ENCODE measurements at places on chromosomes 1 and 21.
A peak's percentile ranks its signal among the peaks of the same experiment; 100 is the strongest.

DNA sequence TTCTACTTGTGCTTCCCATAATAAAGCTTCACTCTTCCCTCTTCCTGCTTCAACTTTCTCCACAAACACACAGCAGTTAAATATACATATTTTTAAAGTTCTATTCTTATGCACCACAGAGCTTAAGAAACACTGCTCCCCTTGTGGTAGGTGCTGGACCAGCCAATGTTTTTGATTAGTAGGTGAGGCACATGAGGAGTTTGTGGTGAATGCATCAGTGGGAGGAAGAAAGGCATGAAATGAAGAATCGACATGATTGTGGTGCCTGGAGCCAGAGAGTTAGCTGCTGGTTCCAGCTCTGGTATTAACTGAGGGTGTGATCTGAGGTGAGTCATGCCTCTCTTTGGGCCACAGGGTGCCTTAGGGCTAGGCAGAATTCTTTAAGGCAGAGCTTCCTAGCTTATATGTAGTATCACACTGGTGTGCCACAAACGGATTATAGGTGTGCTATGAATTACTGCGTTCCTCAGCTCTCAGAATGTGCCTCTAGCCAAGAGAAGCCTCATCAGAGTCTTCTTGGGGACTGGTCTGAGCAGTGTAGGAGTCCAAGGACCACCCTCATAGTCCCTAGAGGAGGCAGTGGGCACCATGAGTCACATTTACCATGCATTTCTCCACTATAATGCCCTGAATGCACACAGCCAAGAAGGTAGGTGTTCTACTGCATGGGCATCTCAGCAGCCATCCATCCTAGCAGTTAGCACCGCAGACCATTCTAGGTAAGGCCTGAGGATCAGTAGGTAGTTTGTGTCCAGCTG lies 97.4 kb upstream of the SGIP1 start:
- peak; percentile 65 for DNase-seq

- DNase-seq: no peak
These were observed 8.9 kb upstream of the PCBP3 start for GRCh38 chr21:45634511-45635183.

GRCh38 chr1:169528215-169529067 lies 42.7 kb upstream of the SLC19A2 start:
- DNase-seq: no peak

DNA sequence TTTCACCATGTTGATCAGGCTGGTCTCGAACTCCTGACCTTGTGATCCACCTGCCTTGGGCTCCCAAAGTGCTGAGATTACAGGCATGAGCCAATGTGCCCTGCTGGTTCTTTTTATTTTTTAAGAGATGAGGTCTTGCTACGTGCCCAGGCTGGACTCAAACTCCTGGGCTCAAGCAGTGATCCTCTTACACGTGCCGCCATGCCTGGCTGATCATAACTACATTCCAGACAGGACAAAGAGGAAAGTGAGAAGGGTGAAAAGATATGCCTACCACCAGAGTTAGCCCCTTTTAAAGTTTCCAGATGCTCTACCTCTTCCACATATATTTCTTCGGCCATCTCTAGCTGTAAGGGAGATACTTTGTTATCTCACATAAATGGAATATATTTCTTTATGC lies 79.7 kb upstream of the SOX13 start:
- no peak for DNase-seq

Measured in activated CD4-positive, alpha-beta T cell treated with anti-CD3 and anti-CD28 coated beads, Interleukin-2, amount 50 U/mL, for 48 hours (primary cell).